ENCODE measurements at places on chromosomes 4 and X. TPM values are rescaled to one million over a fixed set of nuclear protein-coding genes. Genes with fewer than 3 reads are reported as not detected.

DNA sequence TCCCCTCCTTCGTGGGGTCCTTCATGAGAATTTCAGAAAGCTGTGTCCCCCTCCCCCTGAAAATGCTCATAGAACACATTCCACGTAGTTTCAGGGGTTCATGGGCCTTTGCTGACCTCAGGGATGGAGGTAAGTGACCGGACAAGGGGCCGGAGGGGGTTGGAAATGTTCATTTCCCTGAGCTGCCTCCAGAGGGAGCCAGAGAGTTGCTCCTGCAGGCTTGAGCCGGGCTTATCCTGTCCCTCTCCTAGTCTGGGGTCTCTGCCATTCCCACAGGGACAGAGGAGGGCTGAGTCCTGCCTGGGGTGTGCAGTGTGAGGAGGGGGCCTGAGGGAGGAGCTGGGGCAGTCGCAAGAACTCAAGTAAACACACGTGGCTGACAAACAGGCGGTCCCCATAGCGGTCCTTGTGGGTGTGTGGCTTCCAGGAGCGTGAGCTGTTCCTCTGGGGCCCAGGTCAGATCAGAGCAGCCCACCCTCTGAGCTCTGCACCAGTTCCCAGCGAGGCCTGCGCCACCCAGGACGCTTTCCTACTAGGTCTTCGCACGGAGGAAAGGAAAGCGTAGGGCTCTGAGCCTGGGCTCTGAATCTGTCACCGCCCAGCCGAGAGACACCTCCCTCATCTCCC, 62.5 kb downstream of the WFS1 start:
- DNase-seq, result no peak

DNA sequence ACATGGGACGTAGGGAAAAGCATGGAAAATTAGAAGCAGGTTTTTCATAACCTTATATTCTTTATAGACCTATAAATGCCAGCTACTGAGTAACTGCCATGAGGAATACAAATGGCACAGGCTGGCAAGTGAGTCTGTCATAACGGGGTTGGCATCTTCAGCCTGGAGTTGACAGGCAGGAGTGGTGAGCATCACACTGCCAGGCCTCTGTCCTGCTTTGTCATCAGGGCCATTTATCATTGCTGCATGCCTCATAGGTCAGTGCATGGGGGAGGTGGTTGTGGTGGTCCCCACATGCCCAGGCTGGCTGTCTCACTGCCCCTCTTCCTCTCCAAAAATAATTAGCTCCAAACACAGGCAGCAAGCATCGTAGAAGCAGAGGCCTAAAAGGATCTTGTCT, 72.5 kb downstream of the LNX1 start:
- no peak for DNase-seq

GRCh38 chrX:12790885-12791256, 341 bp upstream of the PRPS2 start:
- DNase-seq, result no peak

GRCh38 chr4:88291003-88291402, 6.6 kb upstream of the PPM1K start:
- DNase-seq, result no peak

GRCh38 chrX:121755541-121755940, 708.1 kb downstream of the GLUD2 start:
- DNase-seq, result no peak

GRCh38 chr4:146646593-146647325, 8.1 kb downstream of the POU4F2 start:
- no peak for DNase-seq

CSAG1 gene
- total RNA-seq, result not detected

Measured in HFFc6 (cell line).